ENCODE measurements at places on chromosomes 16 and 17.

DNA sequence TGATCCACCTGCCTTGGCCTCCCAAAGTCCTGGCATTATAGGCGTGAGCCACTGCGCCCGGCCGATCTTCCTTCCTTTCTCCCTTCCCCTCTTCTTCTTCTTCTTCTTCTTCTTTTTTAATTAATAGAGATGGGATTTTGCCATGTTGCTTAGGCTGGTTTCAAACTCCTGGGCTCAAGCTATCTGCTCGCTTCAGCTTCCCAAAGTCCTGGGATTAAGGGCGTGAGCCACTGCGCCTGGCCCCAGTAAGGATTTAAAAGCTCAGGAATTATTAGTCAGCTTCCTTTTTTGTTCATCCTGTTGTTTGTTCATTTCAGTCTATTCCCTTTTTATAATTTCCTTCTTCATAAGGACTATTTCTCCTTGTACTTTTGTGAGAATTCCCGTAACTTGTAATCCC is 32.7 kb upstream of the LRRC37A start:
- no peak for DNase-seq

GRCh38 chr16:31055613-31056012 is 18.4 kb downstream of the ZNF668 start:
- no peak for DNase-seq

GRCh38 chr17:1216217-1217088 is 36.7 kb upstream of the ABR start:
- no peak for DNase-seq

GRCh38 chr17:29555840-29556239 is 11.0 kb downstream of the ABHD15 start:
- no peak for DNase-seq

DNA sequence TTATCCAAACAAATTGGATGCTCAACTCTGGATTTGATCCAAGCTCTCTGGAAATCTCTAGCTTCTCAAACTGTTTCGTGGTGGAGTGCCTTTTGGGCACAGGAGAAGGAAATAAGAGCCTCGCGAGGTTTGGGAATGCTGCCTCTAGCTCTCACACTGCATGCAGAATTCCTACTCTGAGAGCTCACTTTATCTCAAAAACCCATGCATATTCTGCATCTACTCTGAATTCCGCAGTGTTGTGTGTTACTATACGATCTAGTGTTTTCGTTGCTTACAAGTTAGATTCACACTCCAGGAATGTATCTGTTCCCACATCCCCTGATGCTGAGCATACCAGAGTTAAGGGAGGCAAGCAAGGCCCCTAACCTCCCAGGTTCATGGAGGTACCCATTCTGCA is 462.7 kb downstream of the WWOX start:
- no peak for DNase-seq

GRCh38 chr16:54284931-54285413 is 1.6 kb downstream of the IRX3 start:
- no peak for DNase-seq

DNA sequence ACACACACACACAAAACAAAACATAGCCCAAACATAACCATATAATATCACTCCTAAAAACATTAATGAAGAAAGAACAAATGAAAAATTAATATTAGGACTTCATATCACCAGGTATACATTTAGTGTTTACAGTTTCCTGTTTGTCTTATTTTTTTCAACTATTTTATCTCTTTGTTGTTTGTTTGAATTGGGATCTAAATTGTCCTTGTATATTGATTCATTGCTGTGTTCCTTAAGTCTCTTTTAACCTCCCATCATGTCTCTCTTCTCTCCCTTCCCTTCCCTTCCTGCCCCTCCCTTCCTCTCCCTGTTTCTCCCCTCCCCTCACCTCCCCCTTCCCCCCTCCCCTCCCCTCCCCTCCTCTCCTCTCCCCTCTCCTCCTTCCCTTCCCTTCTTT is 23.8 kb upstream of the CBLN1 start:
- DNase-seq: no peak

DNA sequence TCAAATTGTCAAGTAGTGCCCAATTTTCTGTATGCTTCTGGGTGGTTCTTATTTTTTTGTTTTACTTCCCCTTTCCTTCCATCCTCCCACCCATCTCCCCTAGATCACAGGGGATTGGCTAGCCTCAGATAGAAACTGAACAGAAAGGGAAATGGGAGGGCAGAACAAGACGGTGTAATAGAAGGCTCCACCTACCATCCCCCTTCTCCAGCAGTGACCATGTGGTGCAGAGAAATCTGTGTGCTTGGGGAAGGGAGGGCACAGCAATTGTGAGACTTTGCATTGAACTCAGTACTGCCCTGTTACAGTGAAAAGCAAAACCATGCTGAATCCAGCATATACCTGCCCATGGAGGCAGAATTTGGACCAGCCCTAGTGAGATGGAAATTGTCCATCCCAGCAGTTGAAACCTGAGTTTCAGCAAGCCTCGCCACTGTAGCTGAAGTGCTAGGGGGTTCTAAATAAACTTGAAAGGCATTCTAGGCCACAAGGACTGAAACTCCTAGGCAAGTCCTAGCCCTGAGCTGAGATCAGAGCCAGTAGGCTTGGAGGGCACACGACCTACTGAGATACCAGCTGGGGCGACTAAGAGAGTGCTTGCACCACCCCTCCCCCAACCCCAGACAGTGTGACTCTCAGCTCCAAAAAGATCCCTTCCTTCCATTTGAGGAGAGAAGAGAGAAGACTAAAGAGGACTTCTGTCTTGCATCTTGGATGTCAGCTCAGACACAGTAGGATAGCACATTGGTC is 5.2 kb downstream of the SLFN11 start:
- no peak for DNase-seq

GRCh38 chr17:21164216-21164615 is 37.5 kb downstream of the DHRS7B start:
- DNase-seq: no peak

GRCh38 chr17:74923538-74924249 is 379 bp upstream of the OTOP2 start:
- no peak for DNase-seq

DNA sequence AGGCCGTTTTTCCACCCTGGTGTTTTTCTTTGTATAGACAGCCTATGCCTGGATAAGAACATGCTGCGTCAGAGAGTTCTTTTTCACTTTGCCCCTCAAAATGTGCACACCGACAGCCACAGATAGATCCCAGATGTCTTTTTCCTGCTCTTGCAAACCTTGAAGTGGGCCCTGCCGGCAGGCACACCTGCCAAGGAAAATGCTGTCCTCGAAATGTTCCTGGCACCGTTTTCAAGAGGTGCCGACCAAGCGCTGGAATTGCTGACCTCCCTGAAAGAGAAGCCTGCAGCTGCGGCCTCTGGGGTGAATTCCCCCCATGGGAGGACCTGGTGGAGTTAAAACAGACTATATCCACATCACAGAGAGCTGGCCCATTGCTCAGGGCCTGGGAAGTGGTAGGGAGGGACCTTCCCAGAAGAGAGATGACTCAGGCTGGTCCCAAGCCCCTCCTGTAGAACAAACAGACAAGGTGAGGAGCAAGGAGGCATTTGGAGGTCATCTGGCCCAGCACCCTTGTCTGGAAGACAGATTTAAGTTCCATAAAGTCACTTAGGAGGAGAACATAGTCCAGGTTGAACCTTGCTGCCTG is 668.1 kb downstream of the MAF start:
- no peak for DNase-seq

- DNase-seq: no peak
Measured at GRCh38 chr17:32335687-32336086, 6.3 kb downstream of the C17orf75 start.
